Lower lobe of right lung (tissue), 2 donors: ENCODE measurements at places on chromosomes 6 and 20. TPM values are rescaled to one million over a fixed set of nuclear protein-coding genes. Genes with fewer than 3 reads are reported as not detected.

DNA sequence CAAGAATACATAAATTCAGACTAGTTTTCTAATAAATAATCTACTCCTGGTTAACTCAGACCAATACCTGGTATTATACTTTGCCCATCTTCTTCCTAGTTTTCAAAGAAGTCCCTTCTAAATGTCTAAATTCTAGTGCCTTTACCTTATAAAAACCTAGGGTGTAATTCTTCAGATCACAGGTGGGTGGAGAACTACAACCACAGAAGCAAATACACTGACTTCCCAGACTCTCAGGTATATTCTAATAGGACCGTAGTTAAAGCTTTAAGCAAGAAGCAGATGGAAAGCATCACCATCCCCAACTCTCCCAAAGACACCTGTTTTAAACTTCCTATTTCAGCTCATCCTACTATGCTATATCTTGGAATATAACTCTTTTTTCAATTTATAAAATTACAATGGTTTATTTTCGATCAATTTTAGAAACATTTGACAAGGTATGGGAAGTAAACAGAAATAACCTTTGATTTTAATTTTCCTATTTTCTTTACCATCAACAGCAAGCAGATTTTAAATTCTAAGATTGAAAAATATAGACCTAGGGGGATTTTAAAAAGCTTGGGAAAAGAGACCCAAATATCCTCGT is 15.8 kb downstream of the MAN1A1 start:
- no peak for DNase-seq

Gene TFAP2D
- not detected for total RNA-seq

Gene SAMD10
- total RNA-seq: 3.6 TPM

Gene LMBRD1
- 68.0 TPM for total RNA-seq
